ENCODE measurements at places on chromosomes 5 and 9.

GRCh38 chr5:160463740-160464465 lies 42.2 kb downstream of the PTTG1 start:
- DNase-seq: no peak

- no peak for DNase-seq
These were observed 15.3 kb downstream of the GPR21 start for GRCh38 chr9:123048748-123049147.

DNA sequence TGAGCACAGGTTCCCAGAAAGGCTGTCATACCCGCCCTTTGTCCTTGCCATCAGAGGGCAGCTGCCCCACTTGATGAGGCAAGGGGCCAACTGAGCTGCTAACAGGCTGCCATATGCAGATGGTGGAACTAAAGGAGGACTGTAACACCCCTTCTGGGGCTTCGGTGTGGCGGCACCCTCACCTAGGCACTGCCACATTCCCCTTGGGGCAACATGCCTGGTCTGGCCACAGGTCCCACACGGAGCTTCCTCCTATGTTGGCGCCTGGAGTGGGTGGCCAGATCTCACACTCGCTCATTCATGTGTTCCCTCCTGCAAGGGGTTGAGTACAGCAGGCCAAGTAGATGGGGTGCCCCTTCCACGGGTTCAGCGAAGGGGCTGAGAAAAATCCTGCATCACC lies 777.4 kb upstream of the CHD1 start:
- no peak for DNase-seq

DNA sequence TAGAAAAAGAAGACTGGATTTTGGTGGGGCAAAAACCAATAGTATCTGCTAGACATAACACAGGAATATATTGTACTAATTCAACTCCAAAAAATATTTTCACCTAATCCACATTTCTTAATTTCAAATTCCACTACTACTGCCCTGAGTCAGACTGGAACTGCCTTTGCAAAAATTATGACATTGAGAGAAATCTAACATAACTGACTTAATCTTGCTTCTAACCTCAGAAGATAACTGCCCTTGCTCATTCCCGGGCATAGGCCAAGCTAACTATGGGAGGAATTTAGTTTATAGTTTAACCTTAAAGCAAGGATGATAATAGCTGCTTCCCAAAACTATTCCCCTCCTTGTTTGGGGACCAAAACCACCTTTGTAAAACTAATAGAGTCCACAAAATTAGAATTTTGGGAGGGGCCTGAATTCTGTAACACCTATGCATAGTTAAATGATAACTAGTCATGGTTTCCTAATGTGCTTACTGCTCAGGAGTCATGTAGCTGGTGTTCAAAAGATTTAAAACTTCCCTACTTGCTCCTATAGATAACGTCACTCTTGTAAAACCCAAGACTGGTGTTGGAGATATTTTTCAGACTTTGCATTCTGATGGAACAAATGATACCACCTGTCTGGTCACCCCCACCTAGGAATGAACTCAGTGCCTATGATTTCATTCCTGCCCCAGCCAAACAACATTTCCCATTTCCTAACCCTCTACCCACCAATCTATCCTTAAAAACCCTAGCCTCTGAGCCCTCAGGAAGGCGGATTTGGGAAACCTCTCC lies 14.1 kb upstream of the TXN start:
- no peak for DNase-seq

- no peak for DNase-seq
These were observed 6.5 kb downstream of the CDO1 start for GRCh38 chr5:115809946-115810345.

- no peak for DNase-seq
These were observed 165.3 kb downstream of the ERCC6L2 start for GRCh38 chr9:96040591-96041461.

- no peak for DNase-seq
These were observed 343.0 kb downstream of the RAB3C start for GRCh38 chr5:58925627-58926540.
